ENCODE measurements at places on chromosomes 3 and 15.

DNA sequence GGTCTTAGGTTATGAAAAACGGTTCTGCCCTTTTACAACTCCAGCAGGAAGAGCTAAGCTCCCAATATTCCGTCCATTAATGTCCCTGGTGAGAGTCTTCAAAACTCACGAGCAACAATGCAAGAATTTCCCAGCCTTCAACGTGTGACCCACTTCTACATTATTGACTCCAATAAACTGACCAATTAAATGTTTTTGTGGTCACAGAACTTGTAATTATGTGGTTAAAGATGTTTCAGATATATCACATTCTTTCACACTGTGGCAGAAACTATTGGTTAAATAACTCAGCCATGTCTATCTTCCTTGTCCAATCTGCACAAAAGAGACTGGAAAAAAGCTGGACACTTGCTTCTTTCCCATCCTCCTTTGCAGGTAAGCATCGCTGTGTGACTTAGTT is 286.6 kb upstream of the ADAMTS9 start:
- no peak for DNase-seq

DNA sequence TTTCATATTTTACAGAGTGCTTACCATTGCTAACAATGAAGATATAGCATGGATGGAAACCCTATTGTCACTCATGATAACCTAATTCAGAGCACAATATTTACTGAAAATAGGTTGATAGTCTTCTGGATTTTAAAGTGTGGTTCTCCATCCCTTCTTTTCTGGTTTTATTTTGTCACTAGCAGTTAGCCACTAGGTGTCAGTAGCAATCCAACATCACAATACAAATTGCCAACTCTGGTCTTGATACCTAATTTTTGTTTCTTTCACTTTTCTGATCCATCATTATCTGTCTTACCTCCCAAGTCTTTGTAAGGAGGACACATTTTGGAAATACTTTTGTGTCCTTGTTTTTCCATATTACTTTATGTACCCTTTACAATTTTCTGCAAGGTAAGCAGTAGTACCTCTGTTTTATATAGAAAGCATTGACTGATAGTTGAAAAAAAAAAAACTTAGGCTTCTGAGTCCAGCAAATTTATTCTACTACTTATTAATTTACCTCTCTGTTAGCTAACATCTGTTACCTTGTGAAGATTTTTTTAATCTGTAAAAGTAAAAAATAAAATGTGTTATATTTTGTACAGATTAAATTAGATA is 28.3 kb upstream of the CRYBG3 start:
- DNase-seq, result peak; percentile 76

DNA sequence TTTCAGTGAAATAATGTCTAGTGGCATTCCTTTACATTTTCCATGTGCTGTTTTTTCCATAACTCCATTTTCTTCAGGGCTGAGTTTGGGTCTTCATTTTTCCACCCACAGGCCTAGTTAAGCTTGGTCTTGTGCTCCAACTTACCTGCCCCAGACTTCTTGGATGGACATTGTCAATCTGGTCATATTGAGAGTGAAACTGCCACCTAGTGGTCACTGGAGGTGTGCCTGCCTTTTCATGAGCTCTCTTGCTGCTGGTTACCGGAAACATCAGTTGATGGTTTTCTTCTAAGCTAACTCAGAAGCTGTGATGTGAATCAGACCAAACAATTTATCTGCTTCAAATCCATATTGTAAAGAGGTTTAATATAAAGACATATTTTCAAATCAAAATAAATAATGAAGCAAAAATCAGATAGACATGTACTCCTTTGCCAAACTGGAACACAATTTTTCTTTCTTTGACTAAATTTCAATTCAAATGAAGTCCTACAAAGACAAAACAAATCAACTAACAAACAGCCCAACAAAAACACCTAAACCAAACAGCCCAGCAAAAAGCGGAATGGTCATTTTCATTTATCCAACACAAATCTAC is 135.1 kb upstream of the RASGRP1 start:
- DNase-seq, result peak; percentile 55

DNA sequence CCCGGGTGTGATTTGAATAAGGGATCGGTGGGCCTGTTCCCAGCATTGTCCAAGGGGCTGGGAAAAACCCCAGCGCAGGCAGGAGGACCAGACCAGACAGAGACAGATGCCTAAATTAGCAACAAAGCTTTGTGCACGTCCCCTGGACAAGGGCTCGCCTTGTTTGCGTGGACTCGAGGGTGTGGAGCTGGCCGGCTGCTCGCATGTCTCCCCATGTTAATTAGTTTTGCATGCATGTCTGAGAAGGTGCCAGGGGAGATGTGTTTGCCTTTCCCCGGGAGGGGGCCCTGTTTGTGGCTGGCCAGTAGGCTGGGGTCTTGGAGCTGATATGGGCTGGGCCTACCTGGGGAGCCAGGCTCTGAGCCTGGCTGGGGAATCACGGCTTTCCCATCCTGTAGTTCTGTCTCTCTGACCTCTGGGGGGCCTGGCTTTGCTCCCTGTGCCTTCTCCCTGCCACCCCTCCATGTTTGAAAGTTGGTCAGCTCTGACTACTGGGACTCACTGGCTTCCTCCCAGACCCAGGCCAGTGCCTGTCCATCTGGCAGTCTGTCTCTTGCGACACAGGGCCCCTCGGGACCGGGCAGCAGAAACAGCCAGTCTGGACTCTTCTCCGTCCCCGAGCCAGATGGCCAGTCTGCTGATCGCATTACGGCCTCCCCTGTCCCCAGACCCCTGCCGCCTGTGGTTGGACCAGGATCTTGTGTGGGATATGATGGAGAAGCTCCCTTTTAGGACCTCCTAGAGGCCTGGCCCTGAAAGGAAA is 55.4 kb upstream of the POLG start:
- DNase-seq, result no peak

DNA sequence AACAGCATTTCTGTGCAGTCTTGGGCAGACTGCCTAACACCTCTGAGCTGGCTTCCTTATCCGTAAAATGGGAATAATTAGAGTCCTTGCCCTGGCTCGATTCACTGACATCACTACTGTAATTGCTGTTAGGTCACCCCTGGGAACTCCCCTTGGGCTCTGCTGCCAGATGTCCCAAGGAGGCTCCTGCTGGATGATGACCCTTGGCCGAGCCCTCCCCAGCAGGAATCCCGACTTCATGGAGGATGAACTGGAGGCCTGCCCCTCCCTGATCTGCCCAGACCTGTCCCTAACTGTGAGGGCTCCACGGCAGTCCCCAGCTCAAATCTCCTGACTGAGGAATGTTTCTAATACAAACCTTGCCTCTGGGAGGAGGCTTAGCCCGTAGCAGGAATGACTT is 18.0 kb downstream of the ESYT3 start:
- DNase-seq, result no peak

GRCh38 chr3:52234516-52235447 is 4.2 kb downstream of the TWF2 start:
- DNase-seq, result no peak

DNA sequence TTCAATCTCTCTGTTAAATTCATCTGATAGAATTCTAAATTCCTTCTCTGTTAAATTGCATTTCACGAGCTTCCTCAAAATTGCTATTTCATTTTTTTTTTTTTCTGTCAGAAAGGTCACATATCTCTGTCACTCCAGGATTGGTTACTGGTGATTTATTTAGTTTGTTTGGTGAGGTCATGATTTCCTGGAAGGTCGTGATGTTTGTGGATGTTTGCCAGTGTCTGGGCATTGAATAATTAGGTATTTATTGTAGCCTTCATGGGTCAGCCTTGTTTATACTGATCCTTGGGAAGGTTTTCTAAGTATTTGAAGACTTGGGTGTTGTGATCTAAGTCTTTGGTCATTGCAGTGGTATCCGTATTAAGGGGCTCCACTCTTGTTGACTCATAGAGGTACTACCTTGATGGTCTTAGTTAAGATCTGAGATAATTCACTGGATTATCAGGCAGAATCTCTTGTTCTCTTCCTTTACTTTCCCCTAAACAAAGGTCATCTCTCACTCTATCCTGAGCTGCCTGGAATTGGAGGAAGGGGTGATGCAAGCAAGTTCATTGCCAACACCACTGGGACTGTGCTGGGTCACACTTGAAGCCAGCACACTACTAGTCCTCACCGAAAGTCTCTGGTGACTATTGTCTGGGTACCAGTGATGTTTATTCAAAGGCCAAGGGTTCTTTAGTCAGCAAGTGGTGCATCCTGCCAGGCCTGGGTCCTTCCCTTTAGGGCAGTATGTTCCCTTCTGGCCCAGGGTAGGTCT is 231.1 kb downstream of the GBE1 start:
- no peak for DNase-seq

- DNase-seq, result no peak
Measured at GRCh38 chr3:60323651-60324050, 927.6 kb downstream of the FHIT start.

DNA sequence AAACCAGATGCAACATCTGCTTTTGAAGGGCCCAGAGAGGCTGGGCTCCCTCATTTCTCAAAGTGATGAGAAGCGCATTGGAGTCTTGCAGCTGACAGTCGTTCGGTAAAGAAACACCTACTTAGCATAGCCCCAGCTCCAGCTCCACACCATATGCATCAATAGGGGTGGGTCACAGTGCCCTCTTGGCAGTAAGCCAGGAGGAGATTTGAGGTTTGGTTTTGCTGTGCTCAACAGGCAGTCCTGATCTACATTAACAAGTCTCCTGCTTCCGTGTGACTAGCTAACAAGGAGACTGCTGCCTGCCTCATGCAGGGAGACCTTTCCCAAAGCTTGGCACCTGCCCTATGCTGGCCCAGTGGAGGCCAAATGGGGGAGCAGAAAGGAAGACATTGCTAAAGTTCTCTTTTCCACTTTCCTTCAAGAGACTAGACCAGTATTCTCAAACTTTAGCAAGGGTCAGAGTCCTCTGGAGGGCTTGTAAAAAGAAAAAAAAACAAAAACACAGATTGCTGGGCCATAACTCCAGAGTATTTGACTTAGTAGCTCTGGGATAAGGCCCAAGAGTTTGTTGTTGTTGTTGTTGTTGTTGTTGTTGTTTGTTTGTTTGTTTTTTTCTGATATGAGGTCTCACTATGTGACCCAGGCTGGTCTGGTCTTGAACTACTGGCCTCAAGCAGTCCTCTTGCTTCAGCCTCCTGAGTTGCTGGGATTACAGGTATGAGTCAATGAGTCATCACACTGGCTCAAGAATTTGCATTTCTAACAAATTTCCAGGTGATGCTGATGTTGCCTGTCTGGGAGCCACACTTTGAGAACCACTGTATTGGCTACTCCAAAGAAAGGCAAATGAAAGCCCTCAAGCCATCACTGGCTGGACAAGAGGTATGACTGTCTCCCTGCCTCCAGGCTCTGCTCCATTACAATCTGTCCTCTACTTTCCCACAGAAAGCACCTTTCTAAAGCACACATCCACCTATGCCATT is 294.9 kb downstream of the RORA start:
- no peak for DNase-seq

DNA sequence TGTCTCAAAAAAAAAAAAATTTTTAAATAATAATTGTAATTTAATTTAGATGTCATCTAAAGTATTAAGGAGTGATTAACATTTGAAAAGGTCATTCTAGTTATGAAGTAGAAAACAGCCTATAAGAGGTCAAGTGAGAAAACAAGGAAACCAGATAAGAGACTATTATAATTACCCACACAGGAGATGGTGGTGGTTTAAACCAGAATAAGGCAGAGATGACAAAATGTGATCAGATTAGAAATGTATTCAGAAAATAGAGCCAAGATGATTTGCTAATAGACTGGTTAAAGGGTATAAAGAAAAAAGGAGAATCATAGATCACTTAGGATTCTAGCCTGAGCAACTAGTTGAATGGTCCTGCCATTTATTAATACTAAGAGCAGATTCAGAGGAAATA is 11.2 kb downstream of the HERC1 start:
- DNase-seq, result no peak

DNA sequence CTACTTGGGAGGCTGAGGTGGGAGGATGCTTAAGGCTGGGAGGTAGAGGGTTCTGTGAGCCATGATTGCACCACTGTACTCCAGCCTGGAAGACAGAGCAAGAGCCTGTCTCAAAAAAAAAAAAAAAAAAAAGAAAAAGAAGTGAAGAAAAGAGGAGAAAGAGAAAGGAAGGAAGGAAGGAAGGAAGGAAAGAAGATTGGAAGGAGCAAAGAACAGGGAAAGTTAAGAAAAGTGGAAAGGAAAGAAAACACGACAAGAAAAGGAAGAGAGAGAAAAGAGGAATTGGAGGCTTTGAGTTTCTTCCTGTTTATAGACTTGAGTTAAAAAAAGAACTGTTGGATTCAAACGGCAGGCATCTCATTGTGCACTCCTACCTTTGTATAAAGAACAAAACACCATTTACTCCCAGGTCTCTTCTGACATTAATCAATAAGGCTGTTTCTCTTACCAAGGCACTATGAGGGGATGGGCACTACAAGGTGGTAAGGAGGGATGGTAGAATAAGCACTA is 73.5 kb downstream of the EDEM1 start:
- DNase-seq, result no peak

DNA sequence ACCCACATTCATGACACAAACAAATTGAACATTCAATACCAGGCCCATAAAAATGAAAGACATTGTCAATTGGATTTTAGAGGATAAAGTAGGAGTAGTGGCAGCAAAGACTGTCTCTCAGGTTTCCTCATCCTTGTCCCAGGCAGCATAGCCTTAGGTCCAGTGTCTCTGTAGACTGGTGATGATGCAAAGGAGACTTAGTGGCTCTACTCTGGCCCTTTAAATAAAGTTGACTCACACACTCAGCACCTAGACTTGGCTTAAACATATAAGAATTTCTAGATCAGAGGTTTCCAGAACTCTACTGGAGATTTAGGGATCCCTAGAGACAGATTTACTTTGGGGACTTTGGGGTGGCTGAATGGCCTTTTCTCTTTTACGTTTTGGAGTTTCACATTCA is 166.6 kb downstream of the NR1D2 start:
- no peak for DNase-seq

DNA sequence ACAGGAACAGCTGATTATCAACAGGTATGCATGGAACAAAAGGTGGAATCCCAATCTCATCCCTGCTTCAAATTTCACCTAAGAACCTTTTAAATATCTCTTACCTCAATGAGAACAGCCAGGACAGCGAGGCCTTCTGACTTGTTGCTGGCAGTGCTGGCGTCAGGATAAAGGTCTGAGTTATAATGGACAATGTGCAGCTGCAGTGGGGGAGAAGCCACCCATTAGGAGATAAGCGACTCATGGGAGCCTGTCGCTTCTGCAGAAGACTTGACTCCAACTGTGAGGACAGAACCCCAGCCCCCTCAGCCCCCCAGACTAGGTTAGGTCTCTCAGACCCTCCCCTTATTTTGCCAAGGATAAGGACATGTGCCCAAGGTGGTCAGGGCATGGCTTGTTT is 39.7 kb downstream of the CA12 start:
- no peak for DNase-seq

- no peak for DNase-seq
Measured at GRCh38 chr3:12180218-12180617, 21.5 kb upstream of the TIMP4 start.
